Stimulated activated CD4-positive, alpha-beta T cell treated with anti-CD3 and anti-CD28 coated beads, Interleukin-15, amount 100 ng/mL, for 1 hour (primary cell): ENCODE measurements at places on chromosomes 2 and 18.

- DNase-seq: no peak
Observed at GRCh38 chr2:219171231-219171651, 1.4 kb upstream of the SLC23A3 start.

DNA sequence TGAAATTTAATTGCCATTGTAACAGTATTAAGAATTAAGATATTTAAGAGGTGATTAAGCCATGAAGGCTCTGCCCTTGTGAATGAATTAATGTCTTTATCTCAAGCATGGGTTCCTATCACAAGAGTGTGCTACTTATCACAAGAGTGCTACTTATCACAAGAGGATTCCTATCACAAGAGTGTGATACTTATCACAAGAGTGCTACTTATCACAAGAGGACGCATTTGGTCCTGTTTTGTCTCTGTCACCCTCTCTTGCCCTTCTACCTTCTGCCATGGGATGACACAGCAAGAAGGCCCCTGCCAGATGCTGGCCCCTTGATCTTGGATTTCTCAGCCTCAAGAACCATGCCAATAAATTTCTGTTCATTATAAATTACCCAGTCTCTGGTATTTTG is 13.2 kb upstream of the COL5A2 start:
- DNase-seq: no peak

- DNase-seq: no peak
Observed at GRCh38 chr2:232432598-232433184, 23.3 kb upstream of the ALPI start.

GRCh38 chr18:44517136-44517535 is 163.6 kb upstream of the SETBP1 start:
- DNase-seq: no peak

DNA sequence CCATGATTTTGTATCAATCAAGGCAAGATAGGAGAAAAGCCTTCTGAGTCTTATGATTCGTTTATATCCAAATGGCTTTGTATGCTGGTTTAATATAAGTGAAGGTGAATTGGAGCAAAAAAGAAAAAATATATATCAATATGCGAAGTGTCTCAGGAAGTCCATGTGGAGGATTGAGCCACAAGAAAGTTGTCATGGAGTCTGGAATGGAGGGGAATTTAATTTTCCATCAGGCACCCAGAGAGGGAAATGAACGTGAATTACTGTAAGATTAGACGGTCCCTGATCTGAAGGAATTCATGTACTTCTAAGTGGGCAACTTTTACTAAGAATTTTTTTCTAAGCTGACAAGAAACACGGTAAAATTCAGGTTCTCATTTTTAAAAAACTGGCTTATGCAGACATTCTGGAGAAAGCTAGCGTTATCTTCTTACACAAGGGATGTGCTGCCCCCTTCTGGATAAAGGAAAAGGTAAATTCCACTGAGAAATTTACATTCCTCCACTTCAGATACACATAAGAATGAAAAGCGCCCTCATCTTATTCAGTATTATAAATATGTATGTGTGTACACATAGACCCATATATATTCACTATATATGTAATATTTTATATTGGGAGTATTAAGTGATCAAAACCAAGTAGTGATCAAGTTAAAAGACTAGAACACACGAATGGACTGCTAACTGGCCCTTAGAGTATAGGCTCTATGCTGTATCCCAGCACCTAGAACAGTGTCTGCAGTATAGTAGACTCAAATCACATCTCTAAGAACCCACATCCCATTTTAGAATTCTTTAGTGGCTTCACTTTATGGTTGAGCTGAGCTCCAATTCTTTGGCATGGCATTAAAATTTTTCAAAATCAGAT is 289.0 kb upstream of the TFPI start:
- DNase-seq: no peak

GRCh38 chr2:101655702-101656422 is 41.6 kb upstream of the MAP4K4 start:
- no peak for DNase-seq

- no peak for DNase-seq
Observed at GRCh38 chr2:232854082-232854481, 16.0 kb upstream of the SNORC start.

- no peak for DNase-seq
Observed at GRCh38 chr2:223026357-223027110, 25.5 kb upstream of the KCNE4 start.

GRCh38 chr2:10238396-10238795 is 64.3 kb upstream of the HPCAL1 start:
- no peak for DNase-seq

- DNase-seq: no peak
Observed at GRCh38 chr2:180364719-180365118, 357.6 kb upstream of the CWC22 start.

DNA sequence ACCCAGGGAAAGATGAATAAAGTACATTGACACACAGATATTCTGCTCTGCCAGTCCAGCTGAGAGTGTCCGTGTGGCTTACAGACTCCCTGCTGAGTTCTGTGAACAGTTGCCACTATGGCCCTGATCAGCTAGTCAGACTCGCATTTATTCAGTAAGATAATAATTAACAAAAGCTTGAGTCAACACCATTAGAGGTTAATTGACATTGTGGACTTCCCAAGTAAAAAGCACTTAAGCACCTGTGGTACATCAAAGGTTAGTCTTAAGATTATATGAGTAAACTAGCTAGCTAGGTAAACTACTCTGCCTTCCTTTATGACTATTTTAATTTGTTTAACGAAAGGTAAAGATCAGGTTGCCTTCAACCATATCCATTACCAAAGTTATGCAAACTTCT is 33.7 kb downstream of the ANKRD30B start:
- DNase-seq: no peak

GRCh38 chr2:133072837-133073694 is 403.1 kb upstream of the LYPD1 start:
- DNase-seq: no peak

DNA sequence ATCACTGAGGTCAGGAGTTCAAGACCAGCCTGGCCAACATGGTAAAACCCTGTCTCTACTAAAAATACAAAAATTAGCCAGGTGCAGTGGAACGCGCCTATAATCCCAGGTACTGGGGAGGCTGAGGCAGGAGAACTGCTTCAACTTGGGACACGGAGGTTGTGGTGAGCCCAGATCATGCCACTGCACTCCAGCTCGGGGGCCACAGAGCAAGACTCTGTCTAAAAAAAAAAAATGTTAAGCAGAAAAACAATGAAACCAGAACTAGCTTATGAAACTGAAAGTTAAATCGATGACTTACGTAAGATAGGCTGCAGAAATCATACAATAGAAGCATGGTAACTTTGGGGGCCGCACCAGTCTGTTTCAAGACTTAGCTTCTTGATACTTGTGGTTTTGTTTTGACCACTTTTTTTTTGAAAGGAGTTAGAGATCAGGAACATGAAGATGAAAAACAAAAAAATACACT is 6.2 kb upstream of the GPR155 start:
- DNase-seq: no peak

- DNase-seq: no peak
Observed at GRCh38 chr2:223890721-223891120, 53.3 kb upstream of the AP1S3 start.

GRCh38 chr18:34807106-34807796 is 97.2 kb downstream of the DTNA start:
- DNase-seq: no peak

DNA sequence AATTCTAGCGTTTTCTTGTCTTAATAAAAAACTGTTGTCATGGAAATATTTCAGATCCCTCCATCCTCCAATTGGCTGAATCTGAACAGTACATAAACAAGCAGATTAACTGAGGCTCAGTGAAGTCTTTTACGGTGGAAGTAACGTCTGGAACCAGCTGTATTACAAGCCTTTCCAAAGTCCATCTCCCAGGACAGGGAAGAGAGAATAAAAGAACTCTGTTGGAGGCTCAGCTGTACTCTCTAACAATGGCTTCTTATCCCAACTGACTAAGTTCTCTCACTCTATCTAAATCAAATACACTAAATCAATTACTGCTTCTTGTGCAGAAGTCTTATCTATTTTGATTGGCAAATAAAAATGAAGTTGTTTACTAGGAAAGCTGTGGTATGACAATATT is 19.9 kb upstream of the NEDD4L start:
- DNase-seq: no peak

- no peak for DNase-seq
Observed at GRCh38 chr2:164922134-164922533, 33.2 kb downstream of the SLC38A11 start.

DNA sequence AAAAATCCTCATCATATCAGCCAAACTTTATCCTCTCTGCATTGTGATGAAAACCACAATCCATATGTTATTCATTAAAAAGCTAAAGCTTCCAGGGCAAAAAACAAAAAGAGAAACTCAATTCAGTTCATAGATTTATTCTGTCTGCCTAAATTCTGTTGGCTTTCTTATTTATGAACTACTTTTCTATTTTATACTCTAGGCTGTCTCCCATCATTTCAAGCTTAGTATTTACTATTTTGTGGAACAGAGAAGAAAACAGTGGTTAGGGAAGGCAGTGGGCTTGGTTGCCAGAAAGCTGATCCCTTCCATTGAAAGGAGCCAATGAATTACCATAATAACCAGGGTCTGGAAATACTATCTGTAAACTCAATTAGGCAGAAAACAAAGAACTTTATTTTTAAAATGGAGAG is 71.8 kb downstream of the RAPH1 start:
- no peak for DNase-seq

DNA sequence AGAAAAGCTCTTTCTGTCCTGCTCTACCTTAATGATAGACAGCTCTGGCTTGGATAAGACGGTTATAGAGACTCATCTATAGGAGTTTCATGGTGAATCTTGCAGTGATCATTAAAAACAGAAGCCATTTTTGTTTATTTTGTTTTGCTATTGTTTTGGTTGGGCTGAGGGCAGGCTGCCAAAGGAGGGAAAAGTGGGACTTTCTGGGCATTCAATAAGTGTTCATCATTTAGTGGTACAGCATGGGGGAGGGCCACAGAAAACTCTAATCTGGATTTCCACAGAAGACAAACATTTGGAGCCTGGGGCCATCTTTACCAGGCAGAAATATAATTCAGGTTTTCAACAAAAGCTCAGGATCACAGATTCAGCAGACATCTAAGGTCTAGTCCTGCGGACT is 62.4 kb upstream of the EFEMP1 start:
- DNase-seq: no peak

DNA sequence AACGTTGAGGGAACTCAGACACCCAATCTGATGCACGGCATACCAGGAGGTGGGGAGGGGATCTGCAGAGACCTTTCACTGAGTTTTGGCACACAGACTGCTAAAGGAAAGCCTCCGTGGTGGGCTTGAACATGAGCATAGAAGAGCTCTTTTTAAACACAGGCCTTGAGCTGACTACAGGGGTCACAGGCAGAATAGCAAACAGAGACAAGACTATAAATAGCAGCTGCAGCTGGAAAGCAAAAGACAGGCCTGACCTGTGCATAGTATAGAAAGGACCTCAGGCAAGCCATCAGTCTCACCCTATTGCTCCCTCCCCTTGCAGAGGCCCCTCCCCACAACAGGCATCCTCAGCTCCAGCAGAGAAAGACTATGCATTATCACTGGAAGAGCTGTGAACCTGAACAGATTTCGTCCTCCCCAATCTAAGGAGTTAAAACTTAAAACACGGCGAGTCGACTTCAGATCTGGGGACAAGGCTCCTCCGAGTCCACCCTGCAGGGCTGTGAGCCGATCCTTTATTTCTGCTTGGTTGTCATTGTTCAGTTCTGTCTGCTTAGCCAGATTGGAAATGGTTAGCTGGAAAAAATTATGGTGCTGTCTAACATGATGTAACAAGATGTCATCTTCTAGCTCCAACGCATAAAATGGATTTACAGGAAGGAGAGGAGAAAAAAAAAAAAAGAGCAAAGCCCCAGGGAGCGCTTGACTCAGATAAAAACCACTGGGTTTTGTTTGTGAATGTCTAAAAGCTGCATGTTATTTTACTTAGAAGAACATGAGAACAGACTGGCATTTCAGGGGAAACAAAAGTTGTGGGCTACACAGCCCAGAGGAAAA is 25.2 kb upstream of the LCLAT1 start:
- peak; percentile 12 for DNase-seq

DNA sequence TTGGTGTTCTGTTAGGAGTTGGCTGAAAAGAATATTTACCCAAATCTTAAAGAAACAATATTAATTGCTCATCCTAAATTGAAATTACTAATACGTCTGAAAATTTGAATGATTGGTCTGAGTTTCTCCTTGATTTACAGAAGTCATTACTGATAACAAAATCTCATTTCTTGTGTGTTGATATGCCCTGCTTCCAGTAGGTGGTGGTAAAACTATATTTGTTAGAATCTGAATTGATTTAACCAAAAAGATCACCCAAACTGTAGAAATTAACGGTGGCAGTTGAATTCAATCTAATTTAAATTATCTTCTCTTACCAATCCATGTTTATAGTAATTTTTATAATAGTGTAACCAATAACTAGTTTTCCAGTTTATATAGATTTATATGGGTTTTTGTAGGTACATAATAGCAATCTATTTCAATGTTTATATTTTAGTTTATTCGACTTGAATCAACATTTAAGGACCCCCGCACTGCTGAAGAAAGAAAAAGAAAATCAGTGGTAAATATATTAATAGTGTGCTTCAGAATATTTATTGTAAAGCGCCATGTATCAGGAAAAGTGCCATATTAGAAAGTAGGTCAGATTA is 38.3 kb downstream of the PAPOLG start:
- no peak for DNase-seq

DNA sequence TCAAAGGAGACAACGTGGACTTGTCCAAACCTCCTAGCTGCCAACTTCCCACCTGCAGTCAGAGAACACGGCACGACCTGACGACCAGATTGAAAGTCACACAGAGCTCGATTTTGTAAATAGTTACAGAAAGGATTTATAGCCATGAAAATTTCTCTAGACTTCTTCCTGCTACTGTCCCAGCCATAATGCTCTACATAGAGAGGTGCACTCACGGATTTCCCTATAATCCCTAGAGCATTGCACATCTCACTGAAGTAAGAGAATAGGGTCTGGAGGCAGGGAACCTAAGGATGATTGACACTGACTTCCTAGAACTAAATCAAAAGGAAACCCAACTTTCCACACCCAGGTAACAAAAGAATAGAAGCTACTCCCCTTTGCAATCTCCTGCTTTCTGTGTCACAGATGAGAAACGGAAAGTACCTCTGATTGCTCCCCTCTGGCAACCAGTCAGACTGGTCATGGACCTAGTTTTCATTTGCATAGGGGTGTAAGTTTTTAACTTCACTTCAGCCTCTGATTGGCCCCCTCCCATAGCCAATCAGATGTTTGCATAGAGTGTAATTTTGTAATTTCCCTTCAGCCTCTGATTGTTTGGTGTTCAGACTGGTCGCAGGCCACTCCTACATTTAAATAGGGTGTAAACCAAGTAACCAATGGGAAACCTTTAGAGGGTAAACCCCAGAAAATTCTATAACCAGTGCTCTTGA is 58.6 kb upstream of the FBXO11 start:
- no peak for DNase-seq

GRCh38 chr18:57331718-57332117 is 20.6 kb upstream of the ST8SIA3 start:
- no peak for DNase-seq

DNA sequence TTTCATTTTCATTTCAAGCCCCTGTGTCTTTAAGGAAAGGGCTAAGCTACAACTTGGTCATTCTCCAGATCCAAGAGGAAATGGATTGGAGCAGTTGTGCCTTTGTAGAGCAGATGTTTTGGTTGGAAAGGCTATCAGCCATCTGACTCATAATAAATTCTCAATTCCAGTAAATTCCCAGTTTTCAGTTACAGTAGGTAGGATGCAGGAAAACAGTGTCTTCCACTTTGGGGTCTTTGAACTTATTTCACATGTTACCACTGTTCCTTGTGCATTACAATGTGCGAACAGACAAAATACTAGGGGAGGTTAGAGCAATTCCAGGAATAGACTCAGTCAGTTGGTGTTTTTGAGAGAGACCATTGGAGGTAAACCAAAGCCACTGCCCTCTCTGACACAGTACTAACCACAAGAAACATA is 211.9 kb downstream of the BABAM2 start:
- DNase-seq: no peak
